ENCODE measurements at places on chromosomes 11 and 22.

DNA sequence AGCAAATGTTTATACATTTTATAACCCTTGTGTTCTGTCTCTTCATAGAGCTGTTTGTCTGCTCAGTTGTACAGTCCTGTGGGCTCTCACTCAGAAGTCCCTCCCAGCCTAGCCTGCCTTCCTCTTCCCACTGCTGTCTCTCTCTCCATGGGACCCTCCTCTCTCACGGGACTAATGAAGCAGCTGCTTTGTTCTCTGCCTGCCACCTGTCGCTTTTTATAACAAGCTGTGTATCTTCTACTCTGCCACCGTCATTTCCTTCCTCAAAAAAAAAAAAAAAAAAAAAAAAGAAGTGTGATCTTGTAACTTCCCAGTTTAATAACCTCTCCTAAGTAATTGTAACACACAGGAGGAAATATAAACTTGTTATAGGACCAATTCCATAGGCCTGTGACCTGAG lies 92.2 kb upstream of the ALKBH3 start:
- no peak for DNase-seq

DNA sequence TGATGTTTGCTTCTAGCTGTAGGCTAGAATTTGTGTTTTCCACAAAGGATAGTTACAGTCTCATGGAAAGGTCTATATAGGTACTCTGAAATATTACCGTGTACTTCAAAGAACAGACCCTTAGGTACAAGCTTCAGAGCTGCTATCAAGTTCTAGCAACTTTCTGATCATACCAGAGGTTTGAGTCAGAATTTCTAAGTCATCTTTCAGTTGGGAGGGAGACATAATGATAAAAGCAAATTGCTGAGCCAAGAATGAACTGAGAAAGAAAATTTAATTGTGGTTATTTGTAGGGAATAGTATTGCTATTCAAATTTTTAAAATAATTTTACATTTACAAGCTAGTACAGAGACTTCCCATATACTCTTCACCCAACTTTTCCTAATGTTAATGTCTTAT lies 19.9 kb upstream of the ME3 start:
- DNase-seq: no peak

- DNase-seq: no peak
Observed at GRCh38 chr11:118841469-118842242, 42.0 kb upstream of the CXCR5 start.

GRCh38 chr22:37193629-37194191 lies 5.7 kb upstream of the C1QTNF6 start:
- no peak for DNase-seq

GRCh38 chr22:46547179-46547882 lies 9.9 kb upstream of the CELSR1 start:
- no peak for DNase-seq

- DNase-seq: no peak
Observed at GRCh38 chr11:28770806-28771205, 662.6 kb downstream of the METTL15 start.

- DNase-seq: no peak
Observed at GRCh38 chr22:30989474-30989873, 20.4 kb downstream of the TUG1 start.

GRCh38 chr11:58495906-58496305 lies 12.0 kb downstream of the OR5B21 start:
- DNase-seq: no peak

DNA sequence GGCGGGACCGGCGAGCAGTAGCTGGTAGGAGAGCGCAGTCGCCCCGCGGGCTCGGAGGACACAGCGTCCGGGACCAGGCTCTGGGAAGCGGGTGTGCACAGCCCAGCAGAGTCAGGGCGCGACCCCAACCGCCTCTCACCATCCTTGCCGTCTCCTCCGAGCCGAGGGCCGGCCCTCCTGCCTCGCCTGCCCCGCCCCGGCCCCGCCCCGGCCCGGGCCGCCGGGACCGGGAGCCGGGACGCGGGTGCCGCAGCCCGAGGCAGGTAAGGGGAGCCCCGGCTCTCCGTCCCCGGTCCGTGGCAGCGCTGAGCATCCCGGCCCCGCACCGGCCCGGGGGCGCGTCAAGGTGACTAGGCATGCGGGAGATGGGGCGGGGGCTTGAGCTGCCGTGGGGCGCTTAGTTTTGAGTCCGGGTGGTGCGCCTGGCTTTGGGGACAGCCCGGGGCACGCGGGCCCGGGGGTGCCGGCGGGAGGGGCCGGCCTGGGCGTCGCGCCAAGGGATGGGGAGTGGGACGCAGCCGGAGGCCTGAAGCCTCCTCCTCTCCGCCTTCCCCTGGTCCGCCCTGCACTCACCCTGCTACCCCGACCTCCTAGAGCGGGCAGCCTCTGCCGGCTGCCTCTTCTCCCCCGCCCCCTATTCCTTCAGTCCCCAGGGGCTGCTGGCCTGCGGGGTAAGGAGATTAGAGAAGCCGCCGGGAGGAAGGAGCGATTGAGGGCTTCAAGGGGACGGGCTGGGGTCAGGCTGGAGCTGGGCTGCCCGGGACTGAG lies at the start of gene ABCG4:
Gene ABCG4, plus strand, starts transcription at position 35 of the 768 bp plus-strand sequence. CDS start 914 bp downstream, outside the sequence.
- peak; percentile 27 for DNase-seq

GRCh38 chr11:18013790-18014507 lies 1.1 kb upstream of the SERGEF start:
- no peak for DNase-seq

GRCh38 chr22:19840955-19841640 lies 13.6 kb downstream of the GNB1L start:
- no peak for DNase-seq

GRCh38 chr11:2123628-2123960 lies 15.6 kb downstream of the IGF2 start:
- DNase-seq: no peak

DNA sequence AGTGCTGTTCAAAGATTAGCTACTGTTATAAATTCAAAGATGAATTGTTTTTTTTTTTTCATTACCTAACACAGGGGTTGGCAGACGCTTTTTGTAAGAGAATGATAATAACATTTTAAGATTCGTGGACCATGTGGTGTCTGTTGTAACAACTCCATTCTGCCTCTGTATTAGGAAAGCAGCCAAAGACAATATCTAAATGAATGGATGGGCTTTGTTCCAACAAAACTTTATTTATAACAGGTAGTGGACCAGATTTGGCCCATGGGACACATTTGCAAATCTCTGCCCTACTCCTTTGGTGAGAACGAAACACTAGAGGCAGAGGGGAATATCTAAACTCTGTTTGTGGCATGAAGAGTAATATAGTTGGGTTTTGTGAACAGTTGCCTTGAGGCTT lies 83.6 kb upstream of the BLID start:
- DNase-seq: no peak

DNA sequence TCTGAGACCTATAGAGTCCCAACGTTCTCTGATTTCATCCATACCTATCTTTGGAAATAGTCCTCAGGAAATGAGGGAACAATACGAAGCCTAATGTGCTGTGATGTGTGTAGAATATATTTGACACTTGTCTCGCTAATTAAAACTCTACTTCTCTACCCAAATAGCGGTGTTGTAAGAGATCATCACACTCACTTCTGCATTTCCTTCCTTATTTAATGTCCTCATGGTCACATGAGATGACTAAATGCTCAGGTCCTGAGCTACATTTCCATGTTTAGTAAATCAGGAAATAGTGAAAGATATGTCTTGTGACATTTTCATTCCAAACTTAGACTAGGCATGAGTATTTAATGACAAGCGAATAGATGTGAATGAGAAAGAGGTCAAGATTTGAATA lies 112.3 kb downstream of the MAML2 start:
- no peak for DNase-seq

- no peak for DNase-seq
Observed at GRCh38 chr22:37045958-37046357, 5.6 kb upstream of the KCTD17 start.

- DNase-seq: no peak
Observed at GRCh38 chr11:12409621-12410005, 32.2 kb downstream of the PARVA start.

DNA sequence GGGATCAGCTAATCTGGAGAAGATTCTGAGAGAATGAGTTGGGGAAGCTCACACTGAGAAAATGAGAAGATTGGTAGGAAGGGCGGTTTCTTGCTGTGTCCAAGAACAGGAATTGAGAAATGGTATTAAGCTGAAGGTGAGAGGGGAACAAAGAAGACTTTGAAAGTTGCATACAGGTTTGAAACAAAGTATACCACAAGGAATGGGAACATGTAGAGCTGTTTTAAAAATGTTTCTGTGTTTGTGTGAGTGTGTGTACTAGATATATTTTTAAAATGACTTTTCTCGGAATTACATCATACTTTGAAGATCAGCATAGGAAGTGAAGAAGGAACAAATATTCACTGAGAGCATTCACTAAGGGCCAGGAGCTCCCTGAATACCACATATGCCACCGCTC lies 24.4 kb upstream of the IZUMO1R start:
- DNase-seq: no peak

- peak; percentile 73 for DNase-seq
Observed at GRCh38 chr22:20569059-20570058, 61.9 kb downstream of the MED15 start.

DNA sequence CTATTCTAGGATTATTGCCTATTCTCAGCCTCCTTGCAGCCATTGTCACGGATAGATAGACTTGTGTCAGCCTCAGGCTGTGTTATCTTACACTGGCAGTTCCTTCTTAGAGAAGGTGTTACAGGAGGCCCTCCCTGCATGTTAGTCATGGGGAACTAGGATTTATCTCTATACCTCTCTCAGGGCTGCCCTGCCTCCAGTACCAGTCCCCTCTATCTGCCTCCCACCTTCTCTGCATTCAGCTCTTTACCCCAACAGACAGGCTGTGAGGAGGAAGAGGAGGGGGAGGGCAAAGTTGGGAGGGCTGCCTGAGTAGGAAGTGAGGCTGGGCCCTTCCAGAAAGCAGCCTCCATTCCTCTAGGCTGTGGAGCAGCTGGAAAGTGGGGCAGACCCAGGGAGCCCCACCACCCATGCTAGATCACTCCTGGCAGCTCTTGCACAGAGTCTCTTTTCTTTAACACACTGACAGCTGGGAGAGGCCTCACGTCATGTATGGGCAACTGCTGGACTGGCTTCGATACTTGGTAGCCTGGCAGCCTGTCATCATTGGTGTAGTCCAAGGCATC lies 2.9 kb upstream of the IL18BP start:
- no peak for DNase-seq

DNA sequence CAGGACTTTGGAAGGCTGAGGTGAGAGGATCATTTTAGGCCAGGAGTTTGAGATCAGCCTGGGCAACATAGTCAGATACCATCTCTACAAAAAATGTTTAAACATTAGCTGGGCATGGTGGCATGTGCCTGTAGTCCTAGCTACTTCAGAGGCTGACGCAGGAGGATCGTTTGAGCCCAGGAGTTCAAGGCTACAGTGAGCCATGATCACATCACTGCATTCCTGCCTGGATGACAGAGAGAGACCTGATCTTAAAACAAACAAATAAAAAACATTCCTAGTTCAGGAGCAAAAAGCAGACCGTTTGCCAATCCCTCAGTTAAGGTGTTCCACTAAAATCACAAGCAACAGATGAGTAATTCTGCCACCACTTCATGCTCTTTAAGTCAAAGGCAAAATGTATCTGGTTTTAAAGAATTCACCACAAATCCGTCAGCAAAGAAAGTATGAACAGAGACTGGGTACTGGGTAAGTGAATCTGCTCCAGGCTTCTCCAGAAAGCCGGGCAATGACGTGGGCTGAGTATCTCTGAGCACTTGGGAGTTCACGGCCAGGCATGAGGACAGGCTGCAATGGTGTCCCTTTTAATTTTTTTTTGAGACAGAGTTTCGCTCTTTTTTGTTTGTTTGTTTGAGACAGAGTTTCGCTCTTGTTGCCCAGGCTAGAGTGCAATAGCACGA lies 19.5 kb downstream of the CLTCL1 start:
- DNase-seq: peak; percentile 82

- DNase-seq: no peak
Observed at GRCh38 chr22:29000641-29001040, 61.0 kb downstream of the C22orf31 start.

DNA sequence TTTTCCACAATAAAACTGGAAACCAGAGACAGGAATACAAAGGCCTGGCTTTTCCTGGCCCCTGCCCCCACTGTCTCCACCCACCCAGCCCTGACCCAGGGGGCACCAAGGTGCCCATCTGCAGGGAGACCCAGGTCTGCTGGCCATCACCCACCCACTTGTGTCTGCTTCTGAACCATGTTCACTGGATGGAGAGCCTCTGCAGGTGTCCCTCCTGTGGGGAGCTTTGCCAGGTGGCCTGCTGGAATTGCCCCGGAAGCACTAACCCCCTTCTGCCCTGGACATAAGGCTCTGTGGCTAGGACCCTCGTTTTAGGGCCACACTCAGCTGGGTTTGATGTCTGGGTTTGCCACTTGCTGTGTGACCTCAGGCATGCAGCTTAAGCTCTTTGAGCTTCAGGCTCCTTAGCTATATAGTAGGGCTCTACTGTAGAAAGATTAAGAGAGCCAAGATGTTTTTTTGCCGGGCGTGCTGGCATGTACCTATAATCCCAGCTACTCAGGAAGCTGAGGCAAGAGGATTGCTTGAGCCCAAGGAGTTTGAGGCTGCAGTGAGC lies 3.9 kb downstream of the SCARF2 start:
- DNase-seq: no peak

DNA sequence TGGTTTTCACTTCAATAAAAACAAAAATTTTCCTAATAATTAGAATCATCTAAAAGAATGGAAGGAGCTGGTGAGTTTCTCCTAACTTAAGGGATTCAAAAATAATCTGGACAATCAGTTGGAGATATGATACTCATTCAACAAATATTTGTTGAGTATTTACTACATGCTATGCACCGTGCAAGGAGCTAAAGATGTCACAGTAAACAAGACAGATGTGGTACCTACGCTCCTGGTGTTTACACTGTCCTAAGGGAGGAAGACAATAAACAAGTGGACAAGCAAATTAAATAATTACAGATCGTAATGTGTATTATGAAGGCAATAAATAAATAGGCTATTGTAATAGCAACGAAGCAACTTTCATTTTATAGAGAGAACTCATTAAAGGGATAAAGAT lies 9.9 kb upstream of the SPON1 start:
- DNase-seq: no peak
